ENCODE measurements at places on chromosomes 12 and 14.
A peak's percentile ranks its signal among the peaks of the same experiment; 100 is the strongest.

DNA sequence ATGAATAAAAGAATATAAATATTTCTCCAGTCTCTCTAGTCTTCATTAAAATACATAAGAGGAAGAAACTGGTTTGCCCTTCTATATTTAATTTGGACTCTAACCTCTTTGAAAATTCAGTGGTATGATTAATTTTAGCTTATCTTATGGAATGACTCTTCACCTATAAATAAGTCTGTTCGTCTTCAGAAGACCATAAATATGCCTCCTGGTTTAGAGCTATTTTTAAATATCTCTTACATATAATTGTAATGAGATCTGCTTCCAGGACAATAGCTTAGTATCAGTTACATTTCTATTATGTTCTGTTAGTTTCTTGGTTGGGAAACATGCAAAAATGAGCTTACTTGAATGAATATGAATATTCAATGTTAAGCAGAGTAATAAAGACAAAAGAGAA, 257.5 kb upstream of the HMGA2 start:
- no peak for DNase-seq

GRCh38 chr12:22115711-22116110, 69.7 kb downstream of the CMAS start:
- no peak for DNase-seq

DNA sequence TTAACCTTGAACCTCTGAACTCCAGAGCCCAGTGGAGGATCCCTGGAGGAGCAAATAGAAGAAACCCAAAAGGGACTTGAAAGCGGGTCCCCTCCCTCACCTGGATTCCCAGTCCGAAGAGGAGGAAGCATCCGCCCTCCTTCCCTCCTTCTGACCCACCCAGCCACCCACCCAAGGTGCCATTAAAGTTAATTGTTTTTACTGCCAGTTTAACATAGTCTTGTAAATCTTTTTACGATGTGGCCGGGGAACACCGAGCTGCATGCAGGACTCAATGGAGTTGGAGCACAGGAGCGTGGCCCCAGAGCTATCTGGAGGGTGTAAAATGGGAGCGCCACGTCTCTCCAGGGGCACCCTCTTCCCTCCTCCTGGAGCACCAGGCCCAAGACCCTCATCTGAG, 49.9 kb upstream of the TBX3 start:
- DNase-seq: no peak

DNA sequence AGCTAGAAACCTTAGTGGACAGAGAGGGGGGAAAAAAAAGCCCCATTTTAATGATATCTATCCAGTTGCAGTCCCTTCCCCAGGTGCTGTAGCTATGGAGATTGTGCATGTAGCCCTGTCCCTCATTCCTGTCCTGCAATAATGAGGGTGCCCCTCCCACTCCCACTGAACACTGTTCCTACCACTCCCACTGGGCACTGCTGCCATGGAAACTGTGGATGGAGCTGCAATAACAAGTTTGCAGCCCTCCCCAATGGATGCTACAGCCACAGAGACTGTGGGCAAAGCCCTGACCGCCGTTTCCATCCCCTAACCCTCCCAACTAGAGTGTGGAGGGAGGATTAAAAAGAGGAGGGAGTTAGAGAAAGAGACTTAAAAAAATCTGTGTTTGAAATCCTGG, 238.3 kb downstream of the FUT8 start:
- no peak for DNase-seq

DNA sequence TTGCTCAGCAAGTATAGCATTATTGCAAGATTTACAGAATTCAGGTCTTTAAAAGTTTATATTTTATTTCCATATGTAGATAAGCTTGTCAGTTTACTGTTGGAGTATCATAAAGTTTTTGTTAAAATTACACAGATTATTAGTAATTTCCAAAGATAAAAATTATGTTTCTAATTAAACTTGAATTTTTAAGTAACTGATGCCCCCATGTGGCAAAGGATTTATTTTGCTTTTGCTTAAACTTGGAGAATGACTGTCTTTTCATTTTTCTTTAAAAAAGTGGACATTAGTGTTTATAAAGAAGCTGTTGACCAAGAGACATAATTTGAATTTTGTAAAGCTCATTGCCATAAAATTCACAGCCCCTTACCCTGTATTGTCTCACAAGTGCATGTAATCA, 45.8 kb downstream of the ETNK1 start:
- no peak for DNase-seq

- peak; percentile 95 for DNase-seq
Observed at GRCh38 chr12:54891717-54892478, 37.6 kb downstream of the MUCL1 start.

All from SHP77 (cell line).